Naive thymus-derived CD8-positive, alpha-beta T cell (primary cell): ENCODE measurements at places on chromosomes 2 and 18. TPM values are rescaled to one million over a fixed set of nuclear protein-coding genes. Genes with fewer than 3 reads are reported as not detected.

DNA sequence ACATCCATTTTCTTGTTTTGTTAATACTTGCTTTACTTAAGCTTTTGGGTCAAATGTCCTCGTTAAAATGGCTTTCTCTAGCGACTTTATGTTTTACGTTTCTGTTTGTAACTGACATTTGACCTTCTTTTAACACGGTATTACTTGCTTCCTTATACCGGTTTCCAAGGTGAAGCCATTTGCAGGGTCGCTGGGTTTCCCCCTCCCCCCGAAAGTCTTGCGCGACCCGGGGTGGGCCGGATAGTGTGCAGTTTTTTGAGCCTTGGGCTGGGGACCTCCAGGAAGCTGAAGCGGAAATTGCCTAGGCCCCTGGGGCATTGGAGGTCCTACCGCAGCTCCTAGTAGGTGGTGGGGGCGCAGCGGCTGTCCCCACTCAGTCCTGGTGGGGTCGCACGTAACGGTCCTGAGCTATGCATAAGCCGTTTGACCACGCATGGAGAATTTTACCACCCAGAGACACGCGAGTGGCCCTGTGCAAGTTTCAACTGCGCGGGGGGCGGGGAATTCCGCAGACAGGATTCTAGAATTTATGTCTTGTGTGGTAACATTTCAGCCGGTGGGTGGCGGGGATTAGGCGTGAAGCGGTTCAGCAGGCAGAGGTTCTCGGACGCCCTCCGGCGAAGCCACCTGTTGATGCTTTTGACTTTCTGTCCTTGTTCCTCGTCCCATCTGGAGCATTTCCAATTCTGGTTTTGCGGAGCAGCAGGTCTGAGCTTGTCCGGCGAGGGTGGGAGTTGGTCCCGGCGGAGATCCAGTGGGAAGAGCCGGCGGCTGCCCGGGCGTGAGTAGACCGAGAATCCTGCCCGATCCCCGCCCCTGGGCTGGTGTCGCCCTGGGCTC lies 2.4 kb downstream of the CFLAR start:
- DNase-seq, result peak; percentile 83
- peak overlapping the region; percentile 89 for H3K4me3 ChIP-seq
- peak overlapping the region; percentile 97 for H3K27ac ChIP-seq
- peaks cover 11% of the 10 kb centered on the region for H3K36me3 ChIP-seq

GRCh38 chr2:219460424-219460926 lies 25.8 kb downstream of the SPEG start:
- H3K36me3 ChIP-seq, result peaks cover 7% of the 10 kb centered on the region
- H3K27me3 ChIP-seq, result no peaks in the 10 kb centered on the region
- DNase-seq, result no peak
- H3K4me1 ChIP-seq, result peaks cover 6% of the 10 kb centered on the region
- no peak overlapping the region for H3K4me3 ChIP-seq
- H3K27ac ChIP-seq, result no peak overlapping the region

DNA sequence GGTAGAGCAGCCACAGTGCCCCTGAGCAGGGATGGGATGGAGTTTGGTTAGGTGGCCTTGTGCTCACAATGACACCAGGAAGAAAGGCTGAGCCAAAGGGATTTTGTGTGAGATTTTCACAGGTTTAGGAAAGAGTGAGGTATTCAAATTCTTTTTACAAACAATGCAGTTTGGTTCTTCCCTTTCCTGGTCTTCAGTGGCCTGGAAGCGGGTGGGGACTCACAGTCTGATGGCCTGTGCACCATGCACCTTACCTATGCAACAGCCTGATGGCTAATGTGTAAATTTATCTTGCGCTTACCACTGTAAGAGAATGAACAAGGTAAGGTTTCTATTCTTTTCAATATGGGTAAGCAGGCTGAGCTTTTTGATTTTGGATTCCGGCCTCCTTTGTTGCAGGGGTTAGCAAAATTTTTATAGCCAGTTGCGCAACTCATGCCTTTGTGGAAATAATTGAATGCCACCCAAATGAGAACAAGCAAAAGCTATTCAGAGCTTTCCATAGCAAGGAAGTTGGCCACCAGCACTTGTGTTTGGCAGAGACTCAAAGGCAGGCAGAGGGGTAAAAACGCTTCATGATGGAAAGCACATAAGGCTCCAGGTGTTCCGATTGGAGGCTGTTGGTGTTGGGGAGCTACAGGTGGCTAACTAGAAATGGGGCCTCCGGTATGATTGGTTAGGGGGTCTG lies 23.8 kb upstream of the IL1R2 start:
- no peak for DNase-seq
- no peak overlapping the region for H3K4me3 ChIP-seq
- no peak overlapping the region for H3K27ac ChIP-seq

DNA sequence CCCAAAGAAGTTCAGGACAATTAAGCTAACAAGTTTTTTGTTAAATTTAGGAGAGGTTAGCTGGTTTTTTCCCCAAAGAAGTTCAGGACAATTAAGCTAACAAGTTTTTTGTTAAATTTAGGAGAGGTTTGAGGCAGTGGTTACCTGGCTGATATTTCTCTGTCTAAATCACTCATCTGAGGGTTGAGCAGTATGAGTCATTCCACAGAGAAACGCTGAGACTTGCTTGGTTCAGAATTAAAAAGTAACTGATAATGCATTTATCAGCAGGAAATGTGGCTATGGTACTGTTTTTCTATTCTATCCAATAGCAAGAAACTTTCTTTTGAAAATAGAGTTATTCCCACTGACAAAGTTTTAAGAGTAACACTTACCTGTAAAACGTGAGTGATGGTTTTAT lies 22.8 kb upstream of the KIDINS220 start:
- H3K27ac ChIP-seq, result no peak overlapping the region
- H3K4me1 ChIP-seq, result no peaks in the 10 kb centered on the region
- H3K27me3 ChIP-seq, result peaks cover 2% of the 10 kb centered on the region
- H3K4me3 ChIP-seq, result no peak overlapping the region
- DNase-seq, result no peak

- no peaks in the 10 kb centered on the region for H3K27me3 ChIP-seq
- no peaks in the 10 kb centered on the region for H3K36me3 ChIP-seq
- H3K27ac ChIP-seq, result no peak overlapping the region
Observed at GRCh38 chr2:61263830-61264229, 101.8 kb downstream of the C2orf74 start.

- no peak overlapping the region for H3K4me3 ChIP-seq
- H3K27ac ChIP-seq, result no peak overlapping the region
- no peaks in the 10 kb centered on the region for H3K27me3 ChIP-seq
- DNase-seq, result no peak
- H3K36me3 ChIP-seq, result peaks cover 10% of the 10 kb centered on the region
- H3K4me1 ChIP-seq, result peaks cover 2% of the 10 kb centered on the region
Observed at GRCh38 chr2:175984846-175985245, 17.2 kb downstream of the LNPK start.

DNA sequence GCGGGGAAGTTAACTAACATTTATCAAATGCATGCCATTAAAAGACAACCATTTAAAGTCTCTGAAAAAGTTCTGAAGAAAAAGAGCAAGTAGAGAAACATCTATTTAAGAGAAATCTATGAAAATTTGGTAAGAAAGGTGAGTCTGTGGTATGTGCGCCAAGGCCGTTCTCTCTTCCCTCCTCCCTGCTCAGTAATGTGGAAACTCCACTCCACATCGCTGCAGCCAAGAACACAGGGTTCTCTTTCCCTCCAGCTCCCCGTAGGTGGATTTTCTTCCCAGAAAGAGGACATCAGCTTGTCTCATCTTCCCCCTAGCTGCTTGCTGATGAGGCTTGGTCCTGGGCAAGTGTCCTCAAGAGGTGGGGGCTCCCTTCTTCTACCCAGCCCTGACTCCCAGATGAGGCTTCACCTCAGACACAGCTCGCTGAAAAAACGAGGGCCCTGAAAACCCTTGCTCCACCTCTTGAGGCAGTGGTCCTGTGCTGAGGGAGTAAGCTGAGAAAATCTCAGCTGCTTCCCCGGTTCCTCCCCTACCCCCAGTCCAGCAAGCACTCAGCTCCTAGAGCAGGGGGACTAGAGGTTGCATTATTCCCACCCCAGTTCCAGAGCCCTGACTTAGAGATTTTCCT lies 45.8 kb upstream of the PTPRM start:
- no peak for DNase-seq
- no peak overlapping the region for H3K4me3 ChIP-seq
- no peaks in the 10 kb centered on the region for H3K27me3 ChIP-seq
- H3K36me3 ChIP-seq, result no peaks in the 10 kb centered on the region

- H3K4me1 ChIP-seq, result no peaks in the 10 kb centered on the region
- DNase-seq, result no peak
- H3K27me3 ChIP-seq, result peaks cover 13% of the 10 kb centered on the region
- H3K36me3 ChIP-seq, result no peaks in the 10 kb centered on the region
Observed at GRCh38 chr2:224217233-224217961, 178.3 kb upstream of the SERPINE2 start.

GRCh38 chr2:119478188-119478977 lies 45.9 kb downstream of the SCTR start:
- no peaks in the 10 kb centered on the region for H3K36me3 ChIP-seq
- H3K27ac ChIP-seq, result no peak overlapping the region
- peaks cover 4% of the 10 kb centered on the region for H3K4me1 ChIP-seq
- H3K4me3 ChIP-seq, result no peak overlapping the region
- peaks cover 9% of the 10 kb centered on the region for H3K27me3 ChIP-seq
- DNase-seq, result no peak

Gene GPR75
- 5.4 TPM for total RNA-seq

Gene PLEK
- total RNA-seq, result 3.9 TPM

Gene TMEM37
- 0.36 TPM for total RNA-seq

Gene FRZB
- total RNA-seq, result not detected

Gene AMER3
- total RNA-seq, result not detected

Gene CSRNP3
- total RNA-seq, result not detected

Gene FOXI3
- total RNA-seq, result not detected

Gene DAW1
- not detected for total RNA-seq

Gene ASIC4
- total RNA-seq, result 0.21 TPM

Gene CYS1
- total RNA-seq, result not detected
